ENCODE measurements at places on chromosomes 4 and X. TPM values are rescaled to one million over a fixed set of nuclear protein-coding genes. Genes with fewer than 3 reads are reported as not detected.

Gene ADH1C
- total RNA-seq = not detected

Gene ZNF81
- 8.9 TPM for total RNA-seq

Gene MAGEC2
- not detected for total RNA-seq

Gene CSAG3
- total RNA-seq = not detected

Gene FAM241A
- total RNA-seq = 7.4 TPM

Gene USP27X
- 1.7 TPM for total RNA-seq

Gene GALNTL6
- not detected for total RNA-seq

DNA sequence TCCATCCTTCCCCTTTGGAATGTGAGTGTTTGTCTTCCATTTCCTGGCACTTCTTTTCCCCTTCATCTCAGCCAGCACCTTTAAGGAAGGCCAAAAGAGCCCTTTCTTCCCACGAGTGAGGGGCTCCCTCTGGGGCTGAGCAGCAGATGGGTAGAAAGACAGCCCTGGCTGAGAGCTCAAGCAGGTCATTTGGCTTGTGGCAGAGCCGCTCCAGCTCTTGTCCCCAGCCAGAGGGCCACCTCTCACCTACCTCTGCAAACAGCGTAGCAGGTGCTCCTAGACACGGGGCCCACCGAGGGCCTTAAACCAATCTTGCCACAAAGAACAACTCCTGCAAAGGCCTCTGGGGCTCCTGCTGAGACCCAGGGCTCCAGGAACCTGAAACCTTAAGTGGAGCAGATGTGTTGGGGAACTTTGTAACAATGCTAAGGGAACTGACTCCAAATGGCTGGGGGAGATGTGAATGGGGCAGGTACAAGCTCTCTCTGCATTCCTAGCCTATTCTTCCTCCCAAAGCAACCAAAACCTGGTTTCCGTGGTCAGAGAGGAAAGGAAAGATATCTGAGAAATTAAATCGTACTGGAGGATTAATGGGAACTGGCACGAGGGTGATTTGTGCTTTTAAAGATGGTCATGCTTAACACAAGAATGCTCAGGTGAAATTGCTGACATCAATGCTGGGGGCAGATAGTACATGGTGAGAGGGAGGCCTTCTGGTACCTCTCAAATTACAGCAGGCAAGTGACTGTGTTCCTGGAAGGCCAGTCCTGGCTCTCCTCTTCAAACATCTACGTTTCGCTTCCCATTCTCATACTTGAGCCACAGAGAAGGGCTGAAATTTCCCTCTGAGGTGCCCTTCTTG is 27.0 kb downstream of the TFDP3 start:
- no peaks in the 10 kb centered on the region for H3K27me3 ChIP-seq
- H3K4me1 ChIP-seq = no peaks in the 10 kb centered on the region
- no peak overlapping the region for H3K27ac ChIP-seq
- H3K36me3 ChIP-seq = no peaks in the 10 kb centered on the region

DNA sequence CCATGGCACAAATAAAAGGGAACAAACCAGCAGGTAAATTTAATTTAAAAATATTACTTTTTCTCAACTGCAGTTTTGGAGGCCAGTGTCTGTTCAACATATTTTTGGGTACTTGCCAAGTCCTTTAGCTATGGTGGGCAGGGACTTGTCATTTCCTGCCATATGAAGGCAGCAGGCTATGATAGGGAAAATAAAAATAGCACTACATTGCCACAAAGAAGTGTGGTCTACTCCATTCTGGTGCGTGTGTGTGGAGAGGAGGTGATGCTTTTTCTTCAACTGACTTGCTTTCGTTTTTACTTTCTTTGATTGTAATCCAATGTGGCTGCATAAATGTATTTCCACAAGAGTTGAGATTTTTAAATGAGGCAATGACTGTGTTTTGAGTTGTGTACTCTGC is 17.2 kb downstream of the GPR174 start:
- no peaks in the 10 kb centered on the region for H3K36me3 ChIP-seq
- DNase-seq = peak; percentile 79
- H3K27me3 ChIP-seq = no peaks in the 10 kb centered on the region

DNA sequence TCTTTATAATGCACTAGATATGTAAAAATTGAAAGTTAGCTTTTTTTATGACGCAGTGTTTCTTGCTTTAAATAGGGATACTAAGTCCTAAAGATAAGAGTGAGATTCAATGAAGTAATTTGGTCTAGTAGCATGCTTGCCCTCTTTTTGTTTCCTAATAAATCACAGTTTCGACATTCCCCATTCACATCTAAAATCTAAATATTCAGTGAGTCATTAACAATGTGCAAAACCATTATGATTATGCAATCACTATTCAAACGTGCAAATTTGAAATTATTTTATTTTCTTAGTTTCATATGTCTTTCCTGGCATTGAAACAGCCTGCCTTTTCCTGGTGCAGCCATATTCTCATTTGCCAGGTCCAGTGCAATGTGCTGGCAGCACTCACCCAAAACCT is 1350.5 kb upstream of the PABPC4L start:
- no peaks in the 10 kb centered on the region for H3K4me1 ChIP-seq
- no peak for DNase-seq
- no peak overlapping the region for H3K27ac ChIP-seq
- no peaks in the 10 kb centered on the region for H3K27me3 ChIP-seq

DNA sequence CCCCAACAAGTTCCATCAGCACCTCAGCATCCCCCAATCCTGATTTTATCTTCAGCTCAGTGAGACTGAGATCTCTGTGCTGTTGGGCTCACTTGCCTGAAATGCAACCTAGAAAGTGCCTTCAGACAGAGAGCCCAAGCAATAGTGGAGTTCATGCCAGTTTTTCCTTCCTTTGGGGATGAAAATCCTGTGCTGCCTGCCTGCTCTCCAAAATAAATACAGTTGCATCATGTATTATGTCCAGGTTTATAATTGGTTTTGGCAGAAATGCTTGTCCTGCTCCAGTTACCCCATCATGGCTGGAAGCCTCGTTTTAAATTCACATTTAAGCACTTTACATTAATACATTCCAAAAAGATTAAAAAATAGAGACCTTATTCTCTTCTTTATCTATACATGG is 1865.5 kb upstream of the TENM3 start:
- no peak overlapping the region for H3K4me3 ChIP-seq
- no peaks in the 10 kb centered on the region for H3K4me1 ChIP-seq
- no peak for DNase-seq
- H3K27ac ChIP-seq = no peak overlapping the region
- H3K36me3 ChIP-seq = no peaks in the 10 kb centered on the region

DNA sequence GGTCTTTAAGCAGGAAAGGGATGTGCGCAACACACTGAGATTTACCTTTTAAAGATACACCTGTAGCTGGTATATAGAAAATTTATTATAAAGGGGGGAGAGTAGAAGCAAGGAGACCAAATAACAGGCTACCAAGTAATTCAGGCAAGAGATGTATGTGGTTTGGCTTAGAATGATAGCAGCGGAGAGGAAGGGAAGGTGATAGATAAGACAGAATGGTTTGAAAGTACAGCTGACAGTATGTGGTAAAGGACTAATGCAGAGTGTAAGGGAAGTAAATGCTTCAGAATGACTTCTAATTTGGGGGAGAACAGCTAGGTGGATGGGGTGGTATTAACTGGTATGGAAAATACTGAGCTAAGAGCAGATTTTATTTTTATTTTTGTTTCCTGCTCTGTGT is 308.9 kb downstream of the ANTXR2 start:
- no peak overlapping the region for H3K4me3 ChIP-seq
- H3K36me3 ChIP-seq = no peaks in the 10 kb centered on the region
- DNase-seq = no peak
- H3K4me1 ChIP-seq = no peaks in the 10 kb centered on the region
- no peaks in the 10 kb centered on the region for H3K27me3 ChIP-seq

DNA sequence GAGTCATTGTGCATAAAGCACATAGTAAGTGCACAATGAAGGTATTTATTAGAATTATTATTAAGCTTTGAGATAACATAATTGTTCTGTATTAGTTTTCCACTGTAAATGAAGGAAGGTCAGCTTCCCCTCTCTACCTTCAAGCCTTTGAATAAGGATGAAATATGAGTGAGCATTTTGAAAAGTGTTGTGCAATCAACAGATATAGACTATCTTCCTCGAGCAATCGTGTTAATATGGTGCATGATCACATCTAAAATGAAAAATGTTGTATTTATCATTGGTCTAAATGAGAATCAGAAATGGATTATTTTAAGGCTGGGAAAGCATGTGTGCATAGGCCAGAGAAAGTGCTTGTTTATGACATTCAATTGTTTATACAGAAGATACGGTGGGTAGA is 1474.6 kb upstream of the TENM3 start:
- H3K27me3 ChIP-seq = no peaks in the 10 kb centered on the region
- no peaks in the 10 kb centered on the region for H3K36me3 ChIP-seq
- DNase-seq = no peak
- H3K4me1 ChIP-seq = no peaks in the 10 kb centered on the region
- no peak overlapping the region for H3K27ac ChIP-seq

DNA sequence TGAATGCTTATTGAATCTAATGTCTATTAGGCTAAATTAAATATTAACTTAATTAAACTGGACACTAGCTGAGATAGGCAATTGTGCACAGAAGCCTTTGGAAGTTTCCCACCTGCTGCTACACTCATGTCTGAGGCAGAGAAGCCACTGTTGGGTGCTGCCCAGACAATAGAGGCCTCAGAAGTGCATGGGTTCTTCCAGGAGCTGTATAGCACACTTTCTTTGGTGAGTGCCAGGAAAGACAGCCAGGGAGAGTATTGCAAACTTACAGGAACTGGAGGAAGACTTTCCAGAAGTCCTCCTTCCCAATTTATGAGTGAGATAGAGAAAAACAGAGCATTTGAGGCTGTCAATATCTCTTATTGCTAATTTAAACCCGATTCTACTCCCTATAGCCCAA is 89.9 kb downstream of the GPAT3 start:
- no peak overlapping the region for H3K27ac ChIP-seq
- DNase-seq = no peak
- H3K36me3 ChIP-seq = no peaks in the 10 kb centered on the region

GRCh38 chr4:146585761-146586333 is 52.8 kb upstream of the POU4F2 start:
- H3K27me3 ChIP-seq = no peaks in the 10 kb centered on the region
- no peak overlapping the region for H3K4me3 ChIP-seq
- H3K36me3 ChIP-seq = no peaks in the 10 kb centered on the region
- H3K4me1 ChIP-seq = no peaks in the 10 kb centered on the region
- DNase-seq = no peak
- H3K27ac ChIP-seq = no peak overlapping the region

GRCh38 chrX:100413229-100413628 is 3.2 kb upstream of the PCDH19 start:
- H3K4me1 ChIP-seq = no peaks in the 10 kb centered on the region
- no peaks in the 10 kb centered on the region for H3K36me3 ChIP-seq
- no peak overlapping the region for H3K4me3 ChIP-seq
- no peak overlapping the region for H3K27ac ChIP-seq
- H3K27me3 ChIP-seq = no peaks in the 10 kb centered on the region

DNA sequence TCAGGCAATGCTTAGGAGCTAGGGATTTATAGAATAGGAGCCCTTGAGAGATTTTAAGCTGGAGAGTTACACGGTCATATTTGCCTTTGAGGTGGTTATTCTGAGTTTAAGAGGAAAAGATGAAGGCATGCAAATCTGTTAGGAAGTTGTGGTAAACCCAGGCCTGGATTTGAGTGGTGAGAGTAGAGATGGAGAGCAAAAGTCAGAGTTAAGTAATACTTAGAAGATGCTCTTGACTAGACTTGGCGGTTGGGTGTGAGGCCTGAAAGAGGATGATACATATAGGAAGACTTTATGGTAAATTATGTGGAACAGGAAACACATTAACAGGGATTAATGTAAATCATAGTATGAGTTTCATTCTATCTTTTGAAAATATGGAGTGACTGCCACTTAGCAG is 136.0 kb upstream of the ARX start:
- DNase-seq = no peak
- H3K27me3 ChIP-seq = no peaks in the 10 kb centered on the region
- no peak overlapping the region for H3K27ac ChIP-seq
- H3K4me1 ChIP-seq = no peaks in the 10 kb centered on the region
- no peaks in the 10 kb centered on the region for H3K36me3 ChIP-seq
- no peak overlapping the region for H3K4me3 ChIP-seq

DNA sequence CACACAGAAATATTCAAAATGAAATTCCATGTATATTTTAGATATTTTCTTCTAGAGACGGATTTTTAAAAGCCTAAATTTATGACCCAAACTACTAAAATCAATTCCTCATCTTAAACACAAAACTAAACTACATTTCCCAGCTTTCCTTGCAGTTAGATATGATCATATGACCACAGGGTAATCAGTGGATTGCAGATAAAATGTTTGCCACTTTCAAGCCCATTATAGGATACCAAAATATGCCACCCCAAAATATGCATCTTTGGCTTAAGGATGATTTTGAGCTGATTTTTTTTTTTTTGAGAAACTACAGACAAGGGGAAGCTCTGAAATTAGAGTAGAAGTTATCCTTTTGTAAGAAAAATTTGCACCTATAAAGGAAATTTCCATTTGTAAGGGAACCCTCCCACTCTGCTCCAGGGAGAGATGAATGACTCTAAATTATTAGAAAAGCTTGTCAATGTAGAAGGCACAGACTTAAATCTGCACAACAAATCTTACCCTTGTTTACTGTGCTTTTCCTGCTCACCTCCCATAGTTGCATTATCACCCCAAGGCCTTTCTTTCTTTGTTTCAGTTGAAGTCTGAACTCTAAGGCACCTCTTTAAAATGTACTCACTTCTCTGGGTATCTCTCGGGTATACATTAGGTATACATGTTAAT is 503.0 kb downstream of the PDHA2 start:
- no peak overlapping the region for H3K4me3 ChIP-seq
- H3K36me3 ChIP-seq = no peaks in the 10 kb centered on the region
- H3K27ac ChIP-seq = no peak overlapping the region
- no peaks in the 10 kb centered on the region for H3K27me3 ChIP-seq

DNA sequence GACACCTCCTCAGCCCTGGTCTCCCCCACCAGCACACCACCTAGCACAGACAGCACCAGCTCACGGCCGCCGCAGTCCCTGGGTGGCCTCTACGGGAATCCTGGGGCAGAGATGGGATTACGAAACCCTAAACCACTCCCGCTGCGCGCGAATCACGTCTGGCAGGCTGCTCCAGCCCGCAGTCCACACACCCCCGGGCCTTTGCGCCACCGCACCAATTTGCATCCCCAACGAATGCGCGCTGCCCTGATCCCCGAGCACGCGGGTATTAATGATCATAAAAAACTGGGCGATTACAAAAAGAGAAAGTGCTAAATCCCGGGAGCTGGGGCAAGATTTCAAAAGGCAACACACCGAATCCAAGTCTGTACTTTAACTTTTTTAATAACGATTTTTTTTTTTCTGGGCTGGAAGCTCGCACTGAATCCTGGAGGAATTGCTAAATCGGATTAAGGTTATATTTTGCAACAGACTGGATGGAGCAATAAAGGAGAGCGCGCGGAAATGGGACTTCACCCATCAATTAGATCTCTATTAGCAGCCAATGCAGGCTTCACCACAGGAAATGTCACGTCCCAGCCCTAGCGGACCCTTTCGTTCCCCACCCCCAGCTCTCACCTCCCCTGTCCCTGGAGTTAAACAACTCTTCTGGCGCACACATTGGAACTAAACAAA is 69.8 kb upstream of the TMEM33 start:
- peaks cover 26% of the 10 kb centered on the region for H3K27me3 ChIP-seq
- no peaks in the 10 kb centered on the region for H3K36me3 ChIP-seq
- H3K27ac ChIP-seq = no peak overlapping the region
- DNase-seq = no peak
- H3K4me1 ChIP-seq = no peaks in the 10 kb centered on the region
